Activated CD8-positive, alpha-beta memory T cell treated with anti-CD3 and anti-CD28 coated beads for 48 hours (primary cell): ENCODE measurements at places on chromosomes 6 and 20.

GRCh38 chr6:154494592-154495311 lies 15.7 kb downstream of the CNKSR3 start:
- DNase-seq: no peak

DNA sequence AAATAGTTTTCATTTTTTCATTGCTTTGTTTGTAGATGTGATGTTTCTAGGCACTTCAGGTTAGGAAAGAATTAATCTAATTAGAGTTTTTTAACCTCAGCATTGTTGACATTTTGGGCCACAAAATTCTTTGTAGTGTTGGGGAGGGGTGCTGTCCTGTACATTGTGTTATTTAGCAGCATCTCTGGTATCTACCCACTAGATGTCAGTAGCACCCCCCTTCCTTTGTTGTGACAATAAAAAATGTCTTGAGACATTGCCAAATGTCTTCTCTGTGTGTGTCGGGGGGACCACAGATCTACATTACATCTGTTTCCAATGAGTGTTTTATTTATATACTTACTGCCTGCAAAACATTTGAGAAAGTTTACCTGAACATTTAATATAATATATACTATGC lies 45.6 kb downstream of the EYA4 start:
- no peak for DNase-seq

DNA sequence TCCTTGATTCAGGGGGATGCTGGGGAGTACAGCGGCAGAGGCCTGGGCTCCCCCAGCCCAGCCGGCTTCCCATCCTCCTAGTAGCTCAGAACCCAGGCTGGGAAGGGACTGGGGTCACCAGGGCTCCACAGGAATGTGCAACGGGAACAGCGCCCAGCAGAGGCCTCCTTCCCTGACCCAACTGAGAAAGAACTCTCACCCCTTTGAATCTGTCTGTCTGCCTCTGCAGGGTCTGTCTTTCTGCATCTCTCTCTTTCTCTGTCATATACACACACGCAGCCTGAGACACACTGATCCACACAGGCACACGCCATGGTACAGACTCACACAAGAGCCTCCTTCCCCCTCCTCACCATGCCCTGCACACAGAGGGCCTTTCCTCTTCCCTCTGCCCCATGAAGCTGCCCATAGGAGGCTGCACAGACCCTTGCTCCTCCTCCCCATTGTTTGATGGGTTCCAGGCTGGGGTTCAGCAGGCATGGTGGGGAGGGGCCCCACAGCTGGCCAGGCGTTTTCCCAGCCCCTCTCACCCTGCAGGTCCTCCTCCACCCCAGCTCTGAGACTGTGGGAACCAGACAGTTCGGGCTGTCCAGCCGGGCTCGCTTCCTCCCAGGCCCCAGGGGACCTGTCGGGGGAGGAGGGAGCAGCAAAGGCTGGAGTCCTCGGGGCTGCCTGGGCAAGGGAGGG lies 2.8 kb downstream of the FOXS1 start:
- DNase-seq: no peak

DNA sequence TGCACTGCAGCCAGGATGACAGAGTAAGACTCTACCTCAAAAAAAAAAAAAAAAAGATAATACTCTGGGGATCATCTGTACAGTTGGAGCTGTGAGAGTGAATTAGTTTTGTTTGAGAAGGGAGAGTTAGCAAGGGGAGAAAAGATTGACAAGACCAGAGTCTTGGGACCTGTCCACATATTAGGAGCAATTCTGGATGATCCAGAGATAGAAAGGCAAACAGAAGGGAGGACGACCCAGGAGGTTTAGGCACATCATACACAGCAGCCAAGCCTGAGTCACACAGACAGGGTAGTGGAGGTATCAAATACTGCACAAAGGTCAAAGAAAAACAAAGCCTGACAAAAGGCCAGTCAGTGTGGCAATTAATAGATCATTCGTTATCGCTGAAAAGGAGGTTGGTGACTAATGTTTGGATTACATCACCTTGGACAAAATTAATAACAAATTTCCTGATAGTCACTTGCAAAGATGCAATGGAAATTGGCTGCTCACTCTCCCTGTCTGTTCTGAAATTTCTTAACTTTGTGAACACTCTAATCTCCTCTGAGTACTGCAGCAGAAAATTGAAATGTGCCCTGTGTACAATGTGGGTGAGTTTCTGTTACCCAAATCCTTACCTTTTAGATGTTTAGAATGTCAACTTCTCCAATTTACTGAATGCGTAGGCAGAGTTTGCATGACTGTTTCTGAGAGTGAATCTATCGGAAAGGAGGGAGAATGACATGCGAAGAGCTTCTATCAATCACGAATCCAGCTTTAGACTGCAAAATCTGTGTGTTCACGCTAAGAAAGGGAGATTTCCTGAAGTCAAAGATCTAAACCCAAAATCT lies 105.4 kb downstream of the TSHZ2 start:
- no peak for DNase-seq

DNA sequence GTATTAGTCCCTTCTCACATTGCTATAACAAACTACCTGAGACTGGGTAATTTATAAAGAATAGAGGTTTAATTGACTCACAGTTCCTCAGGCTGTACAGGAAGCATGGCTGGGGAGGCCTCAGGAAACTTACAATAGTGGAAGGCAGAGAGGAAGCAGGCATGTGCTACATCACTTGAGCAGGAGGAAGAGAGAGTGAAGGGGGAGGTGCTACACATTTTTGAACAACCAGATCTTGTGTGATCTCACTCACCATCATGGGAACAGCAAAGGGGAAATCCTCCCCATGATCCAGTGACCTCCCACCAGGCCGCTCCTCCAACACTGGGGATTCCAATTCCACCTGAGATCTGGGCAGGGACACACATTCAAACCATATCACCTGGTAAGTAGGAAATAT lies 630.6 kb downstream of the QKI start:
- DNase-seq: no peak

- no peak for DNase-seq
Observed at GRCh38 chr6:79232696-79233462, 1.6 kb downstream of the HMGN3 start.

GRCh38 chr20:4632876-4633275 lies 88.8 kb upstream of the PRND start:
- no peak for DNase-seq

DNA sequence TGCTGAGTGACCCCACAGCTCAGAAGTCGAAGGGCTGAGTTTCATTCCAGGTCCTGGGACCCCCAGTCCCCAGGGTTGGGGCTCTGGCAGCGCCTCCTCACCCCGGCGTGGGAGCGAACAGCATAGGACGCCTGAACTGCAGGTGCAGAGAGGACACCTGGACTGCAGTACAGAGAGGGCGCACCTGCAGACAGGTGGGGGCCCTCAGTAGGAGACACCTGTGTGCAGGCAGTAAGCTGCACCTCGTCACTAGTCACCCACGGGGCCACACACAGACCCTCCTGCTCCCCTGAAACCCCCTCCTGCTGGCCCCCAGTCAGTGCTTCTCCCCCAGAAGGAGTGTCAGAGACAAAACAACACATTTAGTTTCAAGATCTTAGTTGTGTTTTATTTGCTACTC lies 8.6 kb upstream of the NKAIN4 start:
- no peak for DNase-seq

DNA sequence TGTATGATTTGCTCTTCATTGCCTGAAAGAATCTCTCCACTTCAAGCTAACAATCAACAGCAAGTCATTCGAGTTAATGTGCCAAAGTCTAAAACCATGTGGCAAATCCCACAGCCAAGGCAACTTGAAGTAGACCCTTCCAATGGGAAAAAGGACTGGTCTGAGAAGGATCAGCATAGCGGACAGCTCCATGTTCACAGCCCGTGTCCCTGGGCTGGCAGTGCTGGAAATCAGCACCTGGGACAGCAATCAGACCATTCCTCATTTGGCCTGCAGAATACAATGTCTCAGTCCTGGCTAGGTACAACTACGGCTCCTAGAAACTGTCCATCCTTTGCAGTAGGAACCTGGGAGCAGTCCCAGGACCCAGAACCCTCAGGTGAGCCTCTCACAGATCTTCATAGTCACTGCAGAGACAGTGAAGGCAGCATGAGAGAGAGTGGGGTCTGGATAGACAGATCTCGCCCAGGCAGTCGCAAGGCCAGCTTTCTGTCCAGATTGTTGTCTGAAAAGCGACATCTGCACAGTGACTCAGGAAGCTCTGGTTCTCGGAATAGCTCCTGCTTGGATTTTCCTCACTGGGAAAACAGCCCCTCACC lies 1.1 kb downstream of the GJA10 start:
- no peak for DNase-seq

DNA sequence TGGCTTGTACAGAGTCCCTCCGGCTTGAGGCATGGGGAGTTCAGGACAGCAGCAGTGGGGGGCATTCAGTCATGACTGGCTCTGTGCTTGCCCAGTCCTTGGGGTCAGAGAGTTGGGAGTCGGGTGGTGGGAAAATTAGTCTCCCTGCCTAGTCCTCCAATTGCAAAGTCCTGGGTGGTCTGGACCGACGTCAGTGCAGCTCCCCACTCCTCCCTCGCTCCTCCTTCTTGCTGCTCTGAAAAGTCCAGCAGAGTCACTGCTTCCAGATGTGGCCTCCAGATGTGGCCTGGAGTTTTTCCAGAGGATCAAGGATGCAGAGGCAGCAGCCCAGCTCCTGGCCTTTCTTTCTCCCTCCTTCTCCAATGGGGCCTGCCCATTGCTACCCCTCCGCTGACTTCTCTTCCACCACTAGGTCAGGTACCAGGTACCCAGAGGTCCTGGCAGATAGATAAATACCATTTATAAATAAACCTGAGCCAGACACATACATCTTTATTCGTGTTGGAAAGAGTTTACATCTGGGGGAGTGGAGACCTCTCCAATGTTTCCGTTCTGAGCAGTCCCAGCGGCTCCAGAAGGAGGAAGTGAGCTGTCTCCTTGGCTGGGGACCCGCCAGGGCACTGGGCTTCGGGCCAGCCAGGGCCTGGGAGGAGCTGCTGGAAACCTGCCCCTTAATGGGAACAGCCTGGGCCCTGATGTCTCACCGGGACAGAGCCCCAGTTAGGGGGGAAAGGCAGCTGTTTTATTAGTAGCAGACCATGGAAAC lies 49.0 kb upstream of the RNF24 start:
- no peak for DNase-seq

GRCh38 chr6:100464162-100464851 lies 414 bp downstream of the SIM1 start:
- no peak for DNase-seq

DNA sequence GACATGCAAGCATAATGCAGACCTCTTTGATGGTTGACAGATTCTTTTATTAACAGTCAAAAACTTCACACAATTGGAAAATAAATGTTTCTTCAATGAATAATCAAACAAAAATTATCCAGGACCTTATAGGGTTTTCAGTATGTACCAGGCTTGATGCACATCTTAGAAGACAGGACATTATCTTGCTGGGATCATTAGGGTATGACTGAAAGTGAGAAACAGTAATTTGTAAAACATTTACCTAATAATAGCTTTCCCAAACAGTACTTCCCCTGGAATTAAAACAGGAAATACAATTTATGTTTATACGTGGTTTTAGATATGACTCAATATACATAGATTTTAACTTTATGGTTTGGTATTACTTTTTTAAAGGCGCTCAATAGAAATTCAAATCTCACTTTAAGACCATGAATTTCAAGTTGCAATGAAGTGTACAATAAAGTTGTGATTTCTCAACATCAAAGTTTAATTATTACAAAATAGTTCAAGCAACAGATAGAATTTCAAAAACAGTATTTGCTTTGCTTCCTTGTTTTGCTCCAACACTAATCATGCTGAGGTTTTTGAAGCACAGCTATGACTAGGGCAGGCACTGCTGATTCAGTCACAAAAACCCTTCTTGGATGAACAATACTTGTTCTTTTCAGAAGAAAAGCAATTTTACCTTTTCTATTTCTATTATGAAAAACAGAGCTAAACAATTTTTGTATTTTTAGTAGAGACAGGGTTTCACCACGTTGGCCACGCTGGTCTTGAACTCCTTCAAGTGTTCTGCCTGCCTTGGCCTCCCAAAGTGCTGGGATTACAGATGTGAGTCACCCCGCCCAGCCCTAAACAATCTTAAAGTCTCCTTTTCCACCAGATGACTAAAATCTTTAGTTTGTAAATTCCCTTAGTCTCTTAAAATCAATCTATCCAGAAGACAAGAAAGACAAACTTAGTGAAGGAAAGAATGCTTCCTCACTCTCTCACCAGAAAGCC lies 13.7 kb downstream of the SOD2 start:
- no peak for DNase-seq

- no peak for DNase-seq
Observed at GRCh38 chr6:22027040-22027725, 269.7 kb downstream of the PRL start.

DNA sequence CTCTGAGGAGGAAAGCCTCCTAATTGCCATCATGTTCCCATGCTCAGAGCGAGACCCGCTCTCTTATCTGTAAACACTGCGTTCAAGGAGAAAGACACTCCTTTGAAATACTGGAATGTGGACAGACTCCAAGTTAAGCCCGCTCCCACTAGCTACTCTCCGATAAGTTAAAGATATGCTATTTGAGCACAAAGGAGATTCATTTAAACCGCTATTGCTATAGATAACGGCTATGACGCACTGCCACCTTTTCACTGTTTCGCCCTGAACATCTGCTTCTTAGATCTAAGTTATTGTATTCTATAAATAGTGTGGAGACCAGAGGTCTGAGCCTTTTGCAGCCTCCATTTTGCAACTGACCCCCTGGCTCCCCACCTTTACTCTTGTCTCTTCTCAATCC lies 82.3 kb downstream of the GPX5 start:
- DNase-seq: no peak

- no peak for DNase-seq
Observed at GRCh38 chr6:37675606-37676005, 22.1 kb downstream of the MDGA1 start.

DNA sequence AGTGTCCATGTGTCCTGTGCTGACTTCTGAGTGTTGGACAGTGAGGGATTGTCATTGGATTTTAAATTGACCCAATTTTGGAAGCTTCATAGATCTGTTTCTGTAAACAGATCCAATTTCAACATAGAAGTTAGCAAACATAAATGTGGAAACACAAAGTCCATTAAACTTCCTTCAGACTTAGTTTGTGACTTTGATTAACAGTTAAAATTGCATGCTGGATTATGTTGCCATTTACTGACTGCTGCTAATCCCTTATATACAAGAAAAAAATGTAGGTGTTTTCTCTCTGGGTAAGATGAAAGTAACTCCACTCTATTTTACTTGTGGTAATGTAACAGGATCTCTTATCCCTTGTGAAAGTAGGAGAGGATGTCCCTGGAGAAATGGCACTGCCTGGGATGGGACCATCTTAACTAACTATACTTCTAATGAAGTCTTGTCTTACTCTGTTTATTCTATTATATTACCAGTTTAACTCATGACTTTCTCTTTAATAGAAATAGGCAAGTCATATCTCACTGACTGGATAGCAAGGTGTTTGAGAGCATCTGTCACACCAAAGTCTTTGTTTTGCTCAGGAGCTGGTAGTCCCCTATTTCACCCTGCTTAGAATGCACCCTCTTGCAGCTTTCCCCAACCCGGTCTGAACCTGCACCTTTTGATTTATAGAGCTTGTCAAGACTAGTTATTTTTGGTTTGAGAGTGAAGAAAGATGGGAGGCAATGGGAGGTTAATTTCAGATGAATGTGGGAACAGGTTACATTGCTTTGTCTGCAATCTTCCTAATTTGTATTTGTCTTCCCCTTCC lies 7.2 kb downstream of the TPX2 start:
- DNase-seq: no peak

- no peak for DNase-seq
Observed at GRCh38 chr20:45049904-45050471, 50.9 kb downstream of the KCNS1 start.

- DNase-seq: no peak
Observed at GRCh38 chr6:24053057-24053456, 73.0 kb upstream of the NRSN1 start.
